Stimulated activated CD4-positive, alpha-beta T cell treated with anti-CD3 and anti-CD28 coated beads, Interleukin-12 subunit alpha, Interleukin-12 subunit beta, amount 100 ng/mL, for 48 hours (primary cell): ENCODE measurements at places on chromosomes 1 and 21.

- DNase-seq: no peak
These were observed 157.3 kb downstream of the NTMT2 start for GRCh38 chr1:170303034-170303433.

- DNase-seq: peak; percentile 37
These were observed 3.0 kb upstream of the SDE2 start for GRCh38 chr1:226001963-226002666.

GRCh38 chr1:64936956-64937355, 29.4 kb downstream of the JAK1 start:
- no peak for DNase-seq

DNA sequence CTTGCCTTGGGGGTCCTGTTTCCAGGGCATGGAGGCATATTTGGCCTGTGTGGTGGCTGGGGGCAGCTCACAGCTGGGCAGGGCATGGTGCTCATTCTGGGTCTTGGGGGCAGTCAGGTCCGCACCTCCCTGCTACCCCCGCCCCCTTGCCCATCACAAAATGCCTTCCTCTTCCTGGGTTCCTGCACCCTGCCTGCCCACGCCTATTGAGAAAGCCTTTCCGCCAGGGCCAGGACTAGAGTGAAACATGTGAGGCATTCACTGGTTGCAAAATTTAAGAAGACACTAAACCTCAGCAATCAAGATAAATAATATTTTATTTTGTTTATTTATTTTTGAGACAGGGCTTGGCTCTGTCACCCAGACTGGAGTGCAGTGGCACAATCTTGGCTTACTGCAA, 19.7 kb downstream of the PTAFR start:
- DNase-seq: no peak

GRCh38 chr1:157035121-157035520, 10.4 kb downstream of the ARHGEF11 start:
- DNase-seq: no peak

DNA sequence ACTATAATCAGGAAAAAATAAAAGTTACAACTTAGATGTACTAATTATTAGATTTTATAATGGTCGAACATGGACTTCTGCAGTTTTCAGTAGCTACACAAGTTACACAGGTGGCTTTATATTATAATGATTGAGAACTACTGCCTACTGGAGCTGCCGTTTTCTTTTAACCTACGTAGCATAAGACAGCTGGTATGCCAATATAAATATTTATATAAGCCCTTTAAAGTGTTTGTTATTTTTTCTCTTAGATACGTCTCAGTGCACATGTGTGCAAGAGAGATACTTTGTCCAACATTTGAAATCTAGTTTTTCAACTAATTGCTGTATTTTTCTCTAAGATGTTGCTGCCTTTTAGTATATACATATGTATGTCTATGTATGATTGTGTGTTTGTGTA, 42.4 kb downstream of the PDC start:
- DNase-seq: no peak

DNA sequence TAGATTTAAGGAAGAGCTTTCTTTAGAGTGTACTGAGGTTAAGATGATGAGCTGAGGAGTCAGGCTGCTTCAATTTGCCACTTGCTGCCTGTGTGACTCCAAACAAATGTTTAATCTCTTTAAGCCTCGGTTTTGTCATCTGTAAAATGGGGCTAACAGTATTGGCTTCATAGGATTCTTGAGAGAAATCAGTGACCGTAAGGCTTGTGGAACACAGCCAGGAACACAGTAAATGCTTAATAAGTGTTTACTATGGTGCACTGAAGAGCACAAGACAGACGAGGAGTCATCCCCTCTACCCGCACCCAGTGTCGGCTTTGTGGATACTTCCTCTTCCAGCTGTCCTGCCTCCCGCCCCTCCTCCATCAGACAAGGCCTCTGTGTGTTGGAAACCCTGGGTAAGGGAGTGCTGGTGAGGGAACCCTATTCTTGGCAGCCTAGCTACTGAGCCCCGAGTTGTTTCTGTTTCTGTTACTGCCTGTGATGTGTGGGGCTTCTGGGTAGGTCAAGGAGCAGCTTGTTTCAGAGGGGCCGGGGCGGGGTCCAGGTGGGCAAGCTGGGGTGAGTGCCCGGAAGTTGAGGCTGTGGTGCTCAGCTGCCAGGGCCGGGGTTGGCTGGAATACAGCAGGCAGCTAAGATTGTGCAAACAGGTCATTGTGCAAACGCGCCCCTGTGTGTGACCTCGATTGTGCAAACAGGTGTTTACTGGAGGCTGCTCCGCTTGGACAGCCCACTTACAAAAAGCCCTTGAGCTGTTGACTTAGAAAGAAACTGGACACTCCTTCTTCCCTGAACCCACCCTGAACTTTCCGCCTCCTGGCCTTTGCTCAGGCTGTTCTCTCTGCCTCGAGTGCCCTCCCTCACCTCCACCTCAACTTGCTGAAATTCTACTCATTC, 4.0 kb upstream of the CSF3R start:
- no peak for DNase-seq

- no peak for DNase-seq
These were observed 876 bp upstream of the NAV1 start for GRCh38 chr1:201537891-201538611.

DNA sequence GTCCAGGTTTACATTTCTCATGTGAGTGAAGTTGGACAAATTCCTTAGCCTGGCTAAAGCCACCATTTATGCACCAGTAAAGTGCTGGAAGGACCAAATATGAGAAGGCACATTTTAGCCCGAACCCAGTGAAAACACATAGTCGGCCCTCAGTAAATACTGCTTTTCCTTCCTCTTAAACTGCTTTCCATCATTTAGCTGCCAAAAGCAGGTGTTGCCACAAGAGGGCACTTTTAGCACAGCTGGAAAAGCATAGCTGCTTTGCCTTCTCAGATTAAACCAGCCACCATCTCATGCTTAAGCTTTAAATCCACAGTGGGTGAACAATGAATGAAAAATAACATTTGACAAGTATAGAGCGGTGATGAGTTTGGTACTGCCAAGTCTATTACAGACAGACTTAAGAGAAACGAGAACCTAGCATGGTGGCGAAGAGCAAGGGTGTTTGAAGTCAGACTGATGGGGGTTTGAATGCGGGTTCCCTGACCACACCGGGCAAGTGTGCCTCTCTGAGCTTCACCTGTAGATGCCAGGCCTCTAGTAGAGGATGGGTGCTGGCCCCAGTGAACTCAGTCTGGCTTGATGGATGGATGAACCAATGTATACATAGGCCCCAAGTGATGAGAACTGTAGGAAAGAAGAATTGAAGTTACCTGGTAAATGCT, 57.8 kb downstream of the SLC35D1 start:
- DNase-seq: peak; percentile 60

DNA sequence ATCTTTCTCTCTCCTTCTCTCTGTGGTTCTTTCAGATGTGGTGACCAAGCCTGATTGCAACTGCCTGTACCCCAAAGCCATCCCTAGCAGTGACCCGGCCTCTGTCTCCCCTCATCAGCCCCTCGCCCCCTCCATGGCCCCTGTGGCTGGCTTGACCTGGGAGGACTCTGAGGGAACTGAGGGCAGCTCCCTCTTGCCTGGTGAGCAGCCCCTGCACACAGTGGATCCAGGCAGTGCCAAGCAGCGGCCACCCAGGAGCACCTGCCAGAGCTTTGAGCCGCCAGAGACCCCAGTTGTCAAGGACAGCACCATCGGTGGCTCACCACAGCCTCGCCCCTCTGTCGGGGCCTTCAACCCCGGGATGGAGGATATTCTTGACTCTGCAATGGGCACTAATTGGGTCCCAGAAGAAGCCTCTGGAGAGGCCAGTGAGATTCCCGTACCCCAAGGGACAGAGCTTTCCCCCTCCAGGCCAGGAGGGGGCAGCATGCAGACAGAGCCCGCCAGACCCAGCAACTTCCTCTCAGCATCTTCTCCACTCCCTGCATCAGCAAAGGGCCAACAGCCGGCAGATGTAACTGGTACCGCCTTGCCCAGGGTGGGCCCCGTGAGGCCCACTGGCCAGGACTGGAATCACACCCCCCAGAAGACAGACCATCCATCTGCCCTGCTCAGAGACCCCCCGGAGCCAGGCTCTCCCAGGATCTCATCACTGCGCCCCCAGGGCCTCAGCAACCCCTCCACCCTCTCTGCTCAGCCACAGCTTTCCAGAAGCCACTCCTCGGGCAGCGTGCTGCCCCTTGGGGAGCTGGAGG, 12.7 kb downstream of the CSF1 start:
- DNase-seq: no peak

GRCh38 chr1:235403593-235403992, 36.4 kb downstream of the TBCE start:
- no peak for DNase-seq

- DNase-seq: no peak
These were observed 27.1 kb downstream of the RNF115 start for GRCh38 chr1:145796753-145797152.

- DNase-seq: no peak
These were observed 25.5 kb downstream of the GPATCH2 start for GRCh38 chr1:217605390-217605789.

DNA sequence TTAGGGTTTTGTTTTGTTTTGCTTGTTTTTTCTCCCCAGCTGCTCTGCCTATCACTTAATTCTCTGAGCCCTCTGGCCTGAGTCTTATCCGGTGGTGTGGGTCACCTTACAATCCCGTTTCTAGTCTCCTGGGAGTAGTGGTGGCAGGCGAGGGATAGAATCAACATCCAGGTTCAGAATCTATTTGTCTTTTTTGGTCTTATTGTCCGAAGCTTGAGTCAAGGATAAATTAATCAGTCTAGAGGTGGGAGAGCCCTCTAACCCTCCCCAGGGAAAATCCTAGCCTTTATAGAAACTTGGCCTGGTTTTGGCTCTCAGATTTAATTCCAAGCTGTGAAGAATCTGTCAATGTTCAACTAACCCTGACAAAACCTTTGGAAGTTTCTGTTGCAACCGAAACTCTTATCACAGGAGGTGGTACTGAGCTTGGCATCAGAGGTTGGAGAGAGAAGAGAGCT, 246.3 kb downstream of the FGGY start:
- DNase-seq: no peak

- DNase-seq: no peak
These were observed 159.9 kb upstream of the AJAP1 start for GRCh38 chr1:4494558-4494957.

DNA sequence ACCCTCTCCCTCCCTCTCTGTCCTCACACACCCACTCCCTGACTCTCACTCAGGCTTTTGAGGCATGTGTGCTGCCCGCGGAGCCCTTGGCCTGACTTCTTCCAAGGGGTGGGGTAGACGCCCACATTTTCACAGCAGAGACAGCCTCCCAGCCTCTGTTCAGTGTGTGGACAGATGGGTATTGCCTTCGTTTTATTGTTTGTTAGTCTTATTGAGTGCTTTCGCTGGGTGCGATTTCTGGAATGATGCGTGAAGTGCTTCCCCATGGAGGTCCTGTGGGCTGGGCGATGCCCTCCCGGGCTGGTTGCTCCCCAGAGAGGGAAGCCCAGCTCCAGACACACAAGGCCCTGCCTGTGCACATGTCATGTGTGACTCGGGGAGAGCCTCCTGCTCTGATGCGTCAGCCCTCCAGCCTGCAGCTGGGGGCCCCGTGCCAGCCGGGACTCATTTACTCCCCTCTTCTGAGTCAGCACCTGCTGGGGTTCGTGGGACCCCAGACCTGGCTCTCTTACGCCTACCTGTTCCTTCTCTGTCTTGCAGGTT, 14.7 kb downstream of the PDXK start:
- no peak for DNase-seq

DNA sequence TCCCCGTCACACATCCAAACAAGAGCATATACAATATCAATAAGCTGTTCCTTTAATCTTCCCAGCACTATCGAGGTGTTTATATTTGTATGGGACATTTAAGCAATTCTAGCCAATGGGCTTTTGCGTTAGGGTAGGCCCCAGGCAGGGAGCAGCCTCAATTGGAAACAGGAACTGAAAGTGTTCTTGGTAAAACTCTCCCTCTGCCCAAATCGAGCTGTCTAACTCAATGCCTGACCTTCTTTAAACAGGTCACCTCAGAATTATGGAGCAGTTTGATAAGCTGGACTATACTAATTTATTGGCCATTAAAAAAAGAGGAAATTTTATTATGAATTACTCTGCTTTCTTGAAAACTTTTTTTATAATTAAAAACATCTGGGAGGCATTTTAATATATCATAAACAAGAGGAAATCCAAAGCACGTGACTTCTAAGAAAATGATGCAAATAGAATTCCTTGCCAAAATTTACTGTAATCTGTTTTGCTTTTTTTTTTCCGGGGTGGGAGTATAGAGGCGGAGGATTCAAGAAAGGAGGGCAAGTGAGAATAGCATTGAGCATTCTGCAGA, 498.1 kb downstream of the LMO4 start:
- DNase-seq: no peak

- peak; percentile 11 for DNase-seq
These were observed 69.0 kb downstream of the GADD45A start for GRCh38 chr1:67753776-67754525.

GRCh38 chr21:38740090-38740489, 65.6 kb upstream of the ETS2 start:
- DNase-seq: no peak
